ENCODE measurements at places on chromosomes 5 and 9.

DNA sequence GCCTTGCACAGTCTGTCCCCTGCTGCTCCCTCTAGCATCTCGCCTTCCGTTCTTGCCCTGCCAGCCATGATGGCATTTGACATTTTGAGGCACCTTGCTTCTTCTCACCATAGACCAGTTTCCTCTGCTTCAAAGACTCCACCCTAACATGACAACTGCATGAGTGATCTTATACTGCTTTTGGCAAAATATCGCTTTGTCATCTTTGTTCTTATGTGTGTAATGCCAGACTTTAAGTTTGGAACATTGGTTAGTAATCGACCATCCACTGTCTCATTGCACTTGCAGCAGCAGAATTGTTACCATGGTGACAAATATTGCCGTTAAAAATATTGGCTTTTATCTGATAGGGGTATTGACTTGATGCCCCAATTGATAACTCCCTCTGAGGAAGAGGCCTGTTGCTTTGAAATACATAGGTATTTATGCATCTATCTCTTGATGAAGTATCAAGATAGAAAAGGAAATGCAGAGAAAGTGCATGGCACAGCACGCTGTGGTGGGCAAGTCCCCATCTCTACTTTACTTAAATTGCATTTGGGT lies 6.8 kb downstream of the GARIN3 start:
- DNase-seq: no peak

DNA sequence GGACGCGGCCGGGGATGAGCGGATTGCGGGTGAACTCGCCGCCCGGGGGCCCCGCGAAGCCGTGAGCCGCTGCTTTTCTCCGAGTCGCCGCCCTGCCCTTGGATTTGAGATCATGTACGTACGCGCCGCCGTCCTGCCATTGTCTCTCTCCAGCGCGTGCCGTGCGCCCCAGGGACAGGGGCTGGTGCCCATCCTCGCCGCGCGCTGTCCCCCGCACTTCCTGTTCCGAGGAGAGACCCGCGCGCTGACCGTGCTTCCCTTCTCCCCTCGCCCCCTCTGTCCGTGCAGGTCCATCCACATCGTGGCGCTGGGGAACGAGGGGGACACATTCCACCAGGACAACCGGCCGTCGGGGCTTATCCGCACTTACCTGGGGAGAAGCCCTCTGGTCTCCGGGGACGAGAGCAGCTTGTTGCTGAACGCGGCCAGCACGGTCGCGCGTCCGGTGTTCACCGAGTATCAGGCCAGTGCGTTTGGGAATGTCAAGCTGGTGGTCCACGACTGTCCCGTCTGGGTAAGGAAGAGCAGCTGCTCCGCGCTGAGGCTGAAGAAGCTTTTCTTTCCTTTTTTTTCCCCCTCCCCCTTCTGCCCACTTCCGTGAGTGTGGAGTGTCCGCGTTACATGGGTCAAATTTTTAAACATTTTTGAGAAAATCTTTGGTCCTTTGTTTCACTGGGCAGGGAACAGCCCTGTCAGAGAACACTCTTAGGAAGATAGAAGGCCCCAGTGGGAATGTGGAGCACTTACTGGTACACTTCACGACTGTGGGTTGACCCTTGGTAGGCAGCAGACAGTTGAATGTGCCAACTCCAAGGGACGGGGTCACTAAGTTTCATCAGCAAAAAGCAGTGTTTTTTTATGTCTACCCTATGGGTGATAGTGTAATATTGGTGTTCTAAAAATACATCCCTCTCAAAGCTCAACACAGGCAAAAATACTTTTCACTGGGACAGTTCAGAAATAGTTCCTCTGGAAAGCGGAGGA lies 727 bp downstream of the RHOBTB3 start:
- peak; percentile 57 for DNase-seq

DNA sequence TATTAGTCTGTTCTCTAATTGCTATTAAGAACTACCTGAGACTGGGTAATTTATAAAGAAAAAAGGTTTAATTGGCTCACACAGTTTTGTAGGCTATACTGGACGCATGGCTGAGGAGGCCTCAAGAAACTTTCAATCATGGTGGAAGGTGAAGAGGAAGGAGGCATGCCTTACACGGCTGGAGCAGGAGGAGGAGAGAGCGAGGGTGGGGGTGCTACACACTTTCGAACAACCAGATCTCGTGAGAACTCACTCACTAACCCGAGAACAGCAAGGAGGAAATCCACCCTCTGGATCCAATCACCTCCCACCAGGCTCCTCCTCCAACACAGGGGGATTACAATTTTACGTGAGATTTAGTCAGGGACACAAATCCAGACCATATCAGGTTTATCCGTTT lies 90.0 kb downstream of the RMI1 start:
- DNase-seq: no peak

- no peak for DNase-seq
Measured at GRCh38 chr5:165328846-165329245, 1823.4 kb downstream of the MAT2B start.

DNA sequence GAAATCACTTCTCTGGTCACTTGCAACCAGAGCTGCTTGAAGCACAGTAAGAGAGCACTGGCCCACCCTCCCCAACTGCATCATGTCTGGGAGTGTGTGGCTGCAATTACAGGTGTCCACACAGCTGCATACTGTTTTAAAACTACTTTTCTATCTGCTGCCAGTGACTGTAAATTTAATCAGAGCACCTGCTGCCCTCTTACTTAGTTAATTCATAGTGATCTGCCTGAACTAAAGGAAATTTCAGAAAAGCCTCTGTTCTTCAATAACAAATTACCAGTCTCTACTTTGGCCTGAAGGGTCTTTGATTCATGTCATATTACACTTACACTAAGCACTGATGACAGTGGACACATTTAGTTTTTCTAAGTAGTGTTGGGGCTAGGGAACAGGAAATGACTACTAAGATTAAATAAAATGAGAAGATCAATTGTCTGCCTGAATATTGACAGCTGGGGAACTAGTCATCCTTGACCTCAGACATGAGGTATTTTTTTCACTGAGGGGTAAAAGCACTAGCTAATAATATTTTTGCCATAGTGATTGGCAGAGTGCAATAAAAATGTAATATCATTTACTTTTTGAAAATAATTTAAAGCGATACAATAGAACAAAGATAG lies 788.9 kb upstream of the GRAMD2B start:
- no peak for DNase-seq

DNA sequence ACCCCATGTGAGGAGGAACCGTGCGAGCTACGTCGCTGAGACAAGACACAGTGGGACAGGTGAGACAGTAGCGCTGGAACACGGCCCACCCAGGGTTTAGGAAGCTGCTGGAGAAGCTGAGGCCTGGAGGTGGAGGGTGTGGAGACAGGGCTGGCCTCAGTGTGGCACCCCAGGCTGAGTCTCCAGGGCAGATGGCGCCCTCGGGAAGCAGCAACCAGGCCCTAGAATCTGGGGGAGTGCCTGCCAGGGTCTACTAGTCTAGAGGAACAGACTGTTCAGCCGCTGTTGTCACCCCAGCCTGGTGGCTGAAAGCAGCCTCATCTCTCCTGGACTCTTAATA lies 4.6 kb upstream of the TERT start:
- no peak for DNase-seq

GRCh38 chr5:10828241-10828640 lies 67.2 kb upstream of the DAP start:
- no peak for DNase-seq

GRCh38 chr5:134098690-134099089 lies 15.8 kb upstream of the TCF7 start:
- DNase-seq: no peak

GRCh38 chr9:69193685-69194032 lies 19.6 kb downstream of the TJP2 start:
- no peak for DNase-seq

GRCh38 chr5:171498166-171498565 lies 78.7 kb downstream of the FGF18 start:
- DNase-seq: no peak

- DNase-seq: no peak
Measured at GRCh38 chr9:73689051-73689870, 537.6 kb downstream of the ANXA1 start.

DNA sequence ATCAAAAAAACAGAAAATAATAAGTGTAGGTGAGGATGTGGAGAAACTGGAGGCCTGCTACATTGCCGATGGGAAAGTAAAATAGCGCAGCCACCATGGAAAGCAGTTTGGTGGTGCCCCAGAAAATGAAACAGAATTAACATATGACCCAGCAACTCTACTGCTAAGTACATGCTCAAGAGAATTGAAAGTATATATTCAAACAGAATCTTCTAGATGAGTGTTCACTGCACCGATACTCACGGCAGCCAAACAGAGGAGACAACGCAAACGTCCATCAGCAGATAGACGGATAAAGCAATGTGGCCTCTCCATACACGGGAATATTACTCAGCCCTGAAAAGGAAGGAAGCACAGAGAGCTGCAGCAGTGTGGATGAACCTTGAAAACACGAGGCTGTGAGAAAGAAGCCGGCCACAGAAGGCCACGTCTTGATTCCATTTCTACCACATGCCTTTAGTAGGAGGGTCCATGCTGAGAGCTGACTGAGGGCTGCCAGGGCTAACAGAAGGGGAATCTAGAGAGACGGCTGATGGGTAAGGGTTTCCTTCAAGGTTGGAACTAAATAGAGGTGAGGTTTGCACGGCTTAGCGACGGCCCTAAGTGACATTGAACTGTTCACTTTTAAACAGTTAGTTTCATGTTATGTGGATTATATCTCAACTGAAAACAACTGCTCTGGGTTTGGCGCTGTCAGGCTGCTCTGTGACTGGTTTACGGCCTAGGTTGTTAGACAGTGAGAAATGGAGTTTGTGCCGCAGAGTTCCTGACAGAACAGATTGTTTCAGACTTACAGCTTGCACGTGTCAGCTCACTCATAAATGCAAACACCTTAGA lies 29.8 kb downstream of the AHRR start:
- no peak for DNase-seq

GRCh38 chr5:173890195-173890991 lies 2.2 kb downstream of the CPEB4 start:
- peak; percentile 35 for DNase-seq

GRCh38 chr9:120911295-120911837 lies 15.2 kb downstream of the TRAF1 start:
- DNase-seq: no peak

GRCh38 chr9:1637401-1637800 lies 377.7 kb upstream of the SMARCA2 start:
- DNase-seq: no peak

GRCh38 chr9:7402334-7403027 lies 397.1 kb downstream of the DMAC1 start:
- peak; percentile 56 for DNase-seq

DNA sequence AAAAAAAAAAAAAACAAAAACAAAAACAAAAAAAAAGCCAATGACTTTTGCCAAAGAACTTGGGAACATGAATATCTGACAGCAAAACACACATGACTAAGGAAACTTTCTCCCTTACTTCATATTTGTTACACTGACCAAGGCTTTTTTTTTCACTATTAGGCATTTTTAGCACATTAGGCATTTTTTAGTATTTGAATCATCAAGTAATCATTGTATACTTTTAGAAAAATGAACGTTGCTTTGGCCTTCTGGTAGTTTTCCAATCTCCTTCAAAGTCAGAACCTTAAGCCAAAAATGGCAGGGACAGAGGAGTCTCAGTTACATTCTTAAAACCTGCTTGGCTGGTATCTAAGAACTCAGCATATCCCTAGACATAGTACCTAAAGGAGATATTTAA lies 19.3 kb downstream of the NREP start:
- DNase-seq: no peak

DNA sequence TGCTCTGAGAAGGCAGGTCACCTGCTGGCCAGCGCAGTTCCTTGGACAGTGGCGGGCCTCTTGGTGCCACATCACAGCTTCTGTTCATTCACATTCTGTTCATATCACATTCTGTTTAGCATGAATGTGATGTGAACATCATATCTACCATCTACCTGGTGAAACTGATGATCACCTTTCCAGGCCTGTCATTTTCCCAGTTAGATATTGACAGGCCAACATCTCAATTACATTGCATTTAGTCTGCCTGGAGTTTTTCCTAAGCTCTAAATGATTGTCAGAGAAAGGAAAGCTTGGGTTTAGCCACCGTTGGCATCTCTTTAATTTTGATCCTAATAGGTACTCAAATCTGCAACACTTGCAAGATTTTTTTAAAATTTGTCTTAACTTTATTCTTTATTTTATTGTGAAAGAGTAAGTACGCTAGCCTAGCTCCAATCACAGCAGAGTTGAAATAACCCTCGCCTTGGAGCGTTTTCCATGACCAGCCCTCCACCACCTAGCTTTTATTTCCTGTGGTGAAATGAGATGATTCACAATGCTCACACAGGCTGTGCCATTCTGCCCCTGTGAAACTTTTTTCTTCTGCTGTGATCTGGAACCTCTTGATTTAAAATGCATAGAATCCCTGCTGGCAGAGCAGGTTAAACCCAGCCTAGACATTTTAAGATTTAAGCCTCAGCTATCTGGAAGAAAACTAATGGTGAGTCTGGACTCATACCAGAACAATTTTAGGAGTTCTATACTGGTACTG lies 225.0 kb downstream of the ESM1 start:
- DNase-seq: no peak

- DNase-seq: peak; percentile 37
Measured at GRCh38 chr9:134944351-134944802, 26.7 kb upstream of the FCN1 start.

GRCh38 chr9:31445357-31445756 lies 939.1 kb upstream of the ACO1 start:
- no peak for DNase-seq

DNA sequence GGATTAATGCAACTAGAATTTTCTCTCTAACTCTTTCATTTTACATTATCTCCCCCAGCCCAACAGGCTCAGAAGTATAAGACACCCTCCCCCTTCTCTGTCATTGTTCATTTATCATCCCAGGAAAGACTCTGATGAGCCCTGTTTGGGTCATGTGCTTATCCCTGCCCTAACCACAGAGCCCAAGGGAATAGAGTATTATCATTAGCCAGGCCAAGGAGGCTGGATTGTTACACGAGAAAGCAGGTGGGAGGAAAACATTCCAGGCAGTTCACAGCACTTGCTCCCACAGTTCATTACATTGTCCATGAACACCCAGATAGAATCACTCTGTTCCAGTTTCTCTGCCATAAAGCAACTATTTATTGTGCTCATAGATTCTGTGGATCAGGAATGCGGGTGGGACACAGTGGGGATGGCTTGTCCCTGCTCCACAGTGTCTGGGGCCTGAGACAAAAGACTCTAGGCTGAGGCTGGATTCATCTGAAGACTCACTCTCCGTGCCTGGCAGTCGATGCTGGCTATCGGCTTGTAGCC lies 59.5 kb upstream of the TMEM215 start:
- no peak for DNase-seq

DNA sequence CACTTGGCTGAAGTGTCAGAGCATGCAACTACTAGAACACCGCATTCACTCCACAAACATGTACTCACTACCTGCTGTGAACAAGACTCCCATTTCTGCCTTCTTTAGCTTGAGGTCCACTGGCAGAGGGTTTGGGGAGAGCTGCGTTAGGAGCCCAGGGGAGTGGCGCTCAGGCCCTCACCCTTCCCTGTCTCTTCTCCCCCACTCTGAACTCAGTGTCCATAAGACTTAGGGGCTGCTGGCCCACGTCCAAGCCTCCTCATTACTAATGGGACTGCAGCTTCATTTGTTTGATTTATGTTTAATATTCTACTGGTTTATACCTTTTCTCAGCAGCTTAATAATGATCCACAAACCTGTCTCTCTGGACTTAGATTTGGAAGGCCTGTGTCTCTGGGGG lies 70.9 kb downstream of the HSPA4 start:
- no peak for DNase-seq

GRCh38 chr5:9888501-9888901 lies 258.4 kb upstream of the TAS2R1 start:
- no peak for DNase-seq

Data from DMS79 treated with DMSO at 0.1 percent for 48 hours (cell line).